Mammary microvascular endothelial cell (primary cell): ENCODE measurements at places on chromosomes 2 and 18. TPM values are rescaled to one million over a fixed set of nuclear protein-coding genes. Genes with fewer than 3 reads are reported as not detected.

Gene DHRS9
- not detected in 2 replicates for total RNA-seq

Gene VWA3B
- not detected in 2 replicates for total RNA-seq

Gene GNAL
- 0.05 TPM in 1 of 2 replicates, not detected in the other for total RNA-seq

Gene TOGARAM2
- not detected in 2 replicates for total RNA-seq

Gene IL1R2
- total RNA-seq = not detected in 2 replicates

Gene GKN1
- total RNA-seq = not detected in 2 replicates

Gene ZNF804A
- not detected in 2 replicates for total RNA-seq
